ENCODE measurements at places on chromosomes 11 and 22.

DNA sequence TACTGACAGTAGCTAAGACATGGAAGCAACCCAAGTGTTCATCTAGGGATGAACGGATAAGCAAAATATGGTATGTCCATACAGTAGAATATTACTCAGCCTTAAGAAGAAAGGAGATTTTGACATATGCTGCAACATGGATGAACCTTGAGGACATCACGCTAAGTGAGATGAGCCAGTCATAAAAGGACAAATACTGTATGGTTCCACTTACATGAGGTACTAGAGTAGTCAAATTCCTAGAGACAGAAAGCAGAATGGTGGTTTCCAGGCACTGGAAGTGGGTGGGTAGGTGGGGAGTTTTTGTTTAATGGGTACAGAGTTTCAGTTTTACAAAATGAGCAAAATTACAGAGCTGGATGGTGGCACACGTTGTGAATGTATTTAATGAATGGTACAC, 18.1 kb downstream of the CHST1 start:
- no peak for DNase-seq

- DNase-seq = no peak
Observed at GRCh38 chr11:88169471-88169870, 5.8 kb downstream of the RAB38 start.

- no peak for DNase-seq
Observed at GRCh38 chr11:69922015-69922595, 102.9 kb upstream of the FGF3 start.

DNA sequence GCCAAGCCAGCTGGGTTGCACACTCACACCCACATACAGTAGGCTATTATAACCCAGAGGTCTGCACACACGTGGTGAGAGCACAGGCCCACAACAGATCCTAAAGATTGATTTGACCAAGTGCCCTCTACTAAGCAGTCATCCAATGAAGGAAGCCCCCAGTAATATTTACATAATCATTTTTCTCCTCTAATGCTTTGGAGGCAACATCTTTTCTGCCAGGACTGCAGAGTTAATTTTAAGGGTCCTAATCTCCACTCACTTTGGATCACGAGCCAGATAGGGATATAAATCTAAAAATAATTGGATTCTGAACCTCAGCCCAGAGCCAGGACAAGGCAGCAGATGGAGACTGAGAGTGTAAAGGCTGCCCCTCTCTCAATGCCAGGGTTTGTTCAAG, 49.1 kb upstream of the MTNR1B start:
- no peak for DNase-seq

- no peak for DNase-seq
Observed at GRCh38 chr11:133906746-133907145, 50.0 kb downstream of the IGSF9B start.

GRCh38 chr11:5605849-5606248, 9.4 kb downstream of the TRIM6 start:
- no peak for DNase-seq

DNA sequence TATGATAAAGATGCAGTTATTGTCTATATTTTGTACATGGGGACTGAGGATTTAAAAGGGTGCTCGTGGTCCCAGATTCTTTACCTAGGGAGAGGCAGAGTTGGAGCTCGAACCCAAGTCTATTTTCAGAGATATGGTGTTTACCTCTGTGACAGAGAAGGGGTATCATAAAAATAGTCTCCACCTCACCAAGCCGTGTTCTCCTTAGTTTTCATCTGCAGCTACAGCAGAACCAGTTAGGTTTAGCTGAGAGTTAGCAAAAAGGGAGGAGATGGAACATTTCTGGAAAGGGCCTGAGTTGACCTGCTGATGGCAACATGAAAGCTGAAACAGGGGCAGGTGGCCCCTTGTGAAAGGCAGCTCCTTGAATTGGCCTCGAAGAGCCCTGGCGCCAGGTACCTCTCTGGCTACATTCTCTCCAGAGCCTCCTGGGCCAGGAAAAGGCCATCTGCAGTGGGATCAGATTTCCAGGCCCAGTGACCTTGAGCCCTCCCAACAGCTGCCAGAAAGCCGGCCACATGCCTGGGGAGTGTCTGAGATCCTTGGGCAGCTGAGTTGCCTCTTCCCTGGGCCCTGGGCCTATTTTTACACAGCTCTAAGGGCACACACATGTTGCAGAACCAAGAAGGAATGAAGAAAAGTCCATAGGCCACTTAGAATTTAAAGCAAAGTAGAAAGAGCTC, 136.6 kb downstream of the NAV2 start:
- DNase-seq = no peak

- DNase-seq = no peak
Observed at GRCh38 chr11:104146421-104146820, 17.5 kb downstream of the PDGFD start.

DNA sequence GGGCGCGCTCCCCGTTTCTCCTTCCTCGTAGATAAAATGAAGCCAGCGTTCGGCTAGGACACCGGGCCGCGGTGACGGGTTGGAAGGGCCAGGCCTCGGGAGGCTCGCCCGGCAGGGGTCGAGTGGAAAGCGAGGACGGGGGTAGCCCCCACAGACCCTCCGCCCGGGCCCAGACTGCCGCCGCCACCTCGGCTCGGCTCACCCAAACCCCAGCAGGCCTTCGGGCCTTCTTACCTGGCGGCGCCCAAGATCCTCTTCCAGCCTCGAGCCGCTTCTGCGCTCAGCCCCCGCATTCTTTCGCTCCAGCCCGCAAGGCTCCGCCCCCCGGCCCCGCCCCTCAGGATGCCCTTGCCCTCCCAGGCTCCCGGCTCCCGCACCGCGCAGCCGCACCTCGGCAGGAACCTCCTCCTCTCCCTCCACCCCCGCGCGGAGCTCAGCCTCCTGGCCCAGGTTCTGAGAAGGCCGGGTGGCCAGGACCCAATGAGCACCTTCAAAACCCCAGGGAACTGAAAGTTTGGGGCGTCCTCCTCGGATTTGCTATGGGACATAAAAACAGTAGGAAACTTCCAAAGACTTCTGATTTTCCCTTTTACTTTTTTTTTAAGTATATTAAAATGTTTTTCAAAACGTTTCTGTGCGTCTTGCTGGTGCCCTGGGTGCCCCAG, at the start of gene CD59:
Gene CD59 (minus strand): TSS at position 276 of the 665 bp plus-strand sequence. CDS start 13,978 bp downstream, outside the sequence.
- peak; percentile 93 for DNase-seq

GRCh38 chr11:134515081-134515960, 103.3 kb upstream of the B3GAT1 start:
- no peak for DNase-seq

- no peak for DNase-seq
Observed at GRCh38 chr22:47533961-47534803, 771.7 kb downstream of the TBC1D22A start.

DNA sequence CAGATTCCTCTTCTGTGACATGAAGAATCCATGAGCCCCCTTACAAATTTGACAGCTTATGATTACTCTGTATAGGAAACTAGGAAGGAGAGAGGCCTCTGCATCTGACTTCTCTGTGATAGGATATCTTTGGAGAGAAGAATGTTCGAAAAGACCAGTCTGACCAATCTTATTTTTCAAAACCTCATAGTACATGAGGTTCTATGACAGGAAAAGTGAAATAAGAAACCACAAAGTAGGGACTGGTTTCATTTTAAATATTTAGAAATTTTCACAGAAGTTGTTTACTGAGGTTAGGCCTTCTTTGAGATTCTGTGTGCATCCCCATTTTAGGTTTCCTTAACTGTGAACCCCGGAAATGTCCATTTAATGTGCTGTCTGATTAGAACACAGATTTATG, 2.1 kb upstream of the OR4X1 start:
- DNase-seq = no peak

- DNase-seq = no peak
Observed at GRCh38 chr11:46162700-46163099, 41.4 kb upstream of the PHF21A start.

GRCh38 chr22:35530700-35531099, 9.9 kb upstream of the RASD2 start:
- DNase-seq = no peak

- no peak for DNase-seq
Observed at GRCh38 chr11:111538407-111539114, 2.0 kb upstream of the LAYN start.

- no peak for DNase-seq
Observed at GRCh38 chr11:100574894-100575769, 112.0 kb upstream of the ARHGAP42 start.

- DNase-seq = no peak
Observed at GRCh38 chr11:16895306-16895705, 118.9 kb downstream of the PLEKHA7 start.

GRCh38 chr22:46251816-46252380, 1.8 kb upstream of the CDPF1 start:
- DNase-seq = no peak

- no peak for DNase-seq
Observed at GRCh38 chr11:73528483-73529203, 69.3 kb downstream of the FAM168A start.

DNA sequence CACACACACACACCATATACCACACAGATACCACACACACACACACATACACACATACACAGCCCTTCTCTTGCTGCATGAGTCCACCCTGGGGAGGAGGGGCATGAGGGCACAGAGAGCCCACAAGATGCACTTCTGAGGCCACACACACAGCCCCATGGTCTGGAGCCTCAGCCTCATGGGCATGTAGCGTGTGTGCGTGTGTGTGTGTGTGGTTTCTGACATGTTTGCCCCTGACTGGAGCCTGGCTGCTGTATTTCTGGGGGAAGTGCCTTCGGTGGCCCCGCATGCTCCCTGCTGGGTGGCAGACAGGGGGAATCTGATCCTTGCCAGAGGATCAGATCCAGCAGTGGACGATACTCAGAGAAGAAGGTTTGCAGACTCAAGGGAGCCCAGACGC, 97.0 kb upstream of the PRR5 start:
- no peak for DNase-seq

- no peak for DNase-seq
Observed at GRCh38 chr11:117020287-117020686, 77.9 kb downstream of the SIK3 start.

- DNase-seq = no peak
Observed at GRCh38 chr11:133524488-133524887, 7.8 kb downstream of the OPCML start.

GRCh38 chr11:43404406-43404805, 45.7 kb downstream of the TTC17 start:
- DNase-seq = no peak

DNA sequence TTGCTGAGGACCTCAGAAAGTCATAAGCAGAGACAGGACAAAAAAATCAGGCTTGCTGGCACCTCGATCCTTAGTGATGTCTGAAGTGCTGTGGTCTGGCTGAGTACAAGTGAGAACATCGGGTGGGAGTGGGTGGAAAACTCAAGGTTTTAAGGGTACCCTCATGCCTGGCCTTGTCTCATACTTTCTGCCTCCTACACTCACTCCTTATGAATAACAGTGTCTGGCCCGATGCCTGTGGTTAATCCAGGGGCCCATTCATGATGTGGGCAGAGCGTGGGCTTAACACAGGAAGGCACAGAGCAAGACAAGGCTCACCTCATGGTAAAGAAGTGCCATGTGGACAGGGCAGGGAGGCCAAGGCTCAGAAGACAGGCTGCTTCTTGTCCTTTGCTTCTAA, 11.0 kb upstream of the UCP3 start:
- DNase-seq = peak; percentile 38

DNA sequence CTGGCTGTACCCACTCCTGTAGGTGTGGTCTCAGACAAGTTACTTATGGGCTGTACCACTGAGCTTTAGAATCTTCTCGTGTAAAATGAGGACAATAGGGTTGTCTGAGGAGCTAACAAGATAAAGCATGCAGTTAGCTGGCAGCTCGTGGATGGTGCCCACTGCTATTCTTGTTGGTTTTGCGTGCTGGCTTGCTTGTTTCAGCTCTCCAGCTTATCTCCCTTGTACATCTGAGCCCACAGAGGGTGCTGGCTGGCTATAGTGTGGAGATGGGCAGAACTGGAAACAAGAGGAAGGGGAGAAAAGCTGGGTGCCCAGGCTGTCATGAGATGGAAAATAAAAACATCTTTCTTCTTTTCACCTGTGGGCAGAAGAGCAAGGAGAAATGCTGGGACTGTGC, 46.5 kb upstream of the GALNT18 start:
- no peak for DNase-seq

DNA sequence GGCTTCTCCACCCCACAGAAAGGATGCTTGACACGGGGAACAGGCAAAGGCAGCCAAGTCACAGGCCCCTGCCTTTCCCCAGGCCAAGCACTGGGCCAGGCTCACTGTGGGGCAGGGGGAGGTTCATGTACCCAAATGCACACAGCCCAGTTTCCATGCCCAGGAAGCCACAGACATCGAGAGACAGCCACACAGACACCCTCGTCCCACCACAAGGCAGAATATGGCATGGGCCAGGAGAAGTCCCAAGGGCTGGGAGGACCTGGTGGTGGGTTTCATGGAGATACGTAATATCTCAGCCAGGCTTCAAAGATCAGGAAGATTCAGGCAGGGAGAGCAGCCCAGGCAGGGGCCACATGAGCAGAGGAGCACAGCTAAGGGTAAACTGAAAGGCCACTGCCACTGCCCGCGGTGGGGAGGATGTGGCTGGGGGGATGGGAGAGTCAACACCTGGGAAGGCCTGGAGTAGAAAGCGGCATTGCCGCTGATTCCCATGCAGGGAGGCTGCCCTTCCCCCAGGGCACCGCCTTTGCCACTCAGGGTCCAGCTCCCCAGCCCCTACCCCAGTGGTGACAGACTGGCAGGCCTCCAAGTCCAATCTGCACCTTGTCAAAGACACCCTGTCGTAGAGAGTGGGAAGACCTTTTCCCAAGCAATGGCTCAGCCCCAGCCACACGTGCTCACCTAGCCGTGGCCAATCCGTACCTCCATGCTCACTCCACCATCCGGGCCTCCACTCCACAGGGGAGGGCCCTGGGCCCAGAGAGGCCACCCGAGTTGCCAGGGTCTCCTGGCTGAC, 2.4 kb upstream of the MFNG start:
- DNase-seq = no peak

GRCh38 chr11:21987261-21987660, 205.6 kb upstream of the ANO5 start:
- no peak for DNase-seq

- no peak for DNase-seq
Observed at GRCh38 chr22:30460147-30460546, 11.7 kb downstream of the SEC14L3 start.

GRCh38 chr22:29330753-29331152, 15.3 kb upstream of the RASL10A start:
- no peak for DNase-seq

GRCh38 chr11:118606157-118606843, 1.1 kb upstream of the PHLDB1 start:
- no peak for DNase-seq

- no peak for DNase-seq
Observed at GRCh38 chr11:64000740-64001483, 14.7 kb downstream of the OTUB1 start.

All from activated T-cell treated with anti-CD3 and anti-CD28 coated beads, Interleukin-2, amount 50 U/mL, for 4 hours (primary cell).